ENCODE measurements at places on chromosomes 5 and 9. TPM values are rescaled to one million over a fixed set of nuclear protein-coding genes. Genes with fewer than 3 reads are reported as not detected.

Gene PAIP1
- total RNA-seq: 73.9 TPM

Gene OLFML2A
- 0.13 TPM for total RNA-seq

Gene SLC27A6
- total RNA-seq: 0.06 TPM

Gene IFNW1
- not detected for total RNA-seq

Gene GFI1B
- total RNA-seq: not detected

Gene OCLN
- total RNA-seq: 0.66 TPM

Gene MAP1B
- 135 TPM for total RNA-seq

Gene CCNJL
- total RNA-seq: 0.68 TPM

Gene OSTF1
- 81.9 TPM for total RNA-seq

Gene ANXA6
- total RNA-seq: 465 TPM

All from aortic smooth muscle cell (primary cell).